GOT3 (cell line): ENCODE measurements at places on chromosomes 5 and 9.

- DNase-seq = no peak
Observed at GRCh38 chr9:85617141-85617670, 124.5 kb downstream of the AGTPBP1 start.

GRCh38 chr9:81814794-81815464, 113.3 kb upstream of the SPATA31D4 start:
- no peak for DNase-seq

DNA sequence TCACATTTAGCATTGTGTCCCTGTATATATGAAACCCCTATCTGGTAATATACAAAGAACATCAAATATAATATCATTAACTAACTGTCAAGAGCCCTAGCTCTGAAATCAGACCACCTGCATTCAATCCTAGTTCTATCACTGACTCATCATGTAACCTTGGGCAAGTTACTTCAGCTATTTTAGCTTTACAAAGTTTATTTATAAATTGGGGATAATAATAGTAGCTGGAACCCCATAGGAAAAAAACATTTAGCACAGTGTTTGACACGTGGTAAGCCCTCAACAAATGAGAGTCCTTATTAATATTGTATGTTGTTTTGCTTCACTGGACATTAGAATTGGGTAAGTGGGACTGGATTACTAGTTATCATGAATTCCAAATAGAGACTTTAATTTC, 157.5 kb downstream of the EBF1 start:
- no peak for DNase-seq

GRCh38 chr5:142820447-142820846, 50.3 kb downstream of the ARHGAP26 start:
- no peak for DNase-seq

GRCh38 chr5:126373375-126374108, 49.7 kb upstream of the GRAMD2B start:
- no peak for DNase-seq

GRCh38 chr5:167916261-167916691, 375.2 kb upstream of the WWC1 start:
- no peak for DNase-seq

DNA sequence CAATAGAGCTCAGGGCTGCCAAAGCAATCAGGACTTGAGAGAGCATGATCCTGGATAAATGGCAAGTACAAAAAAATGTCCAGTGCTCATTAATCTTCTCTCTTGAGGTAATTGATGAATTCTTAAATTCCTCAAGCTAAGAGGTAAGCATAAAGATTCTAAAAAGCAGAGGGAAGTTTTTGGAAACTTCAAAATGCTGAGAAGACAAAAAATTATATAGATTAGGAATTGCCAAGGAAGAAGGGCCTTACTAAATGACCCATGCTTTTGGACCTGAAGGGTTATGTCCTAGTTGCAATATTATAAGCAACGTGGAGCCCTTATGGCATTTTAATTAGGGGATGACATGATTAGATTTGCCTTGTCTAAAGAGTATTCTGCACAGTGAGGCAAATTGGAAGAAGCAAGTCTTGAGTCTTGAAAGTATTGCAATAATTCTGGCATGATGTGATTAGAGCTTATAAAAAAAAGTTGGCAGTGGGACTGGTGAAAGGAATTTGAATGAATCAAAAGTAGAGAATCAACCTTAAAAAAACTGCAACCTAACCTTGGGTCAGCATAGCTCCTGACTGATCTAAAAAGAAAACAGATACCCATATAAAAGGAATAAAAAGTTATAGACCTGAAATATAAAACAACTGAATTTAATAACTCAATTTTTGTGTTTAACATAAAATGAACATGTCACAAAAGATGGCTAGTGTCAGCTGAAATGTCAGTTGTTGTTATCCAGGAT, 323.8 kb upstream of the ARRDC3 start:
- DNase-seq = no peak

DNA sequence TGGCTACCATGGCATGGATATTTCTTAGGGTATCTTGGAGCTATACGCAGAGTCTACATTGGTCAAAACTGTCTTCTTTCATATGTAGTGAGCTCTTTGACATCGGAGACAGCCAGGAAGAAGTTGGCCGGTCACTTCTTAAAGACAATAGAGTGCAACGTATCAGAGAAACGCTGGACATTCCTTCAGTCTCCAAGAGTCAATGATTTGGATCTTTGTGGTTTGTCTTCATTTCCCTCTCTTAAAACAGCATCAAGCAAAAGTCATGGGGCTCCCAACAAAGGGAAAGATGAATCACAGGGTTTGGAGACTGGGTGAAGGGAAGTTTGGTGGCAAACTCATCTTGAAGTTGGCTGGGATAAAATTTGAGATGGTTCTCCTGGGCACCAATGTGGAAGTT, 320.1 kb downstream of the AGTPBP1 start:
- no peak for DNase-seq

GRCh38 chr5:169131616-169132301, 169.2 kb downstream of the SLIT3 start:
- DNase-seq = no peak
